HT-29 (cell line): ENCODE measurements at places on chromosomes 16 and 17.

GRCh38 chr16:81483064-81483969 is 38.7 kb downstream of the CMIP start:
- DNase-seq, result no peak

- DNase-seq, result no peak
Observed at GRCh38 chr16:57786632-57787518, 15.4 kb downstream of the KIFC3 start.

DNA sequence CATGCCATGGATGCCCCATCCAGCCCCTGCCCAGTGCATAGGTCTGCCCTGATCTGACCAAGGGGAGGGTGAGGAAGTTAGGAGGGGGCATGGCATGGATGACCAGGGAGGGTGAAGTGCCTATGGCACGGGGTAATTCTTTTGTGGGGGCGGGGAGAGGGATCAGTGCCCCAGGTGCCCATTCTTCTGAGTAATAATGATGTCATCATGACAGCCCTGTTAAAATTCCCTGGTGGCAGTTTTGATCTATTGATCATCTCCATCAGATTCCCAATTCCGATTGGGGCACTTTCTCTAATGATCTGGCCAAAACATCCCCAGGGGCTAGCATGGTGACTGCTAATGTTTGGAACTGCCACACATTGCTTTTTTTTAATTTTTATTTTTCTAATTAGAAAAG is 392.2 kb downstream of the UTP18 start:
- no peak for DNase-seq

DNA sequence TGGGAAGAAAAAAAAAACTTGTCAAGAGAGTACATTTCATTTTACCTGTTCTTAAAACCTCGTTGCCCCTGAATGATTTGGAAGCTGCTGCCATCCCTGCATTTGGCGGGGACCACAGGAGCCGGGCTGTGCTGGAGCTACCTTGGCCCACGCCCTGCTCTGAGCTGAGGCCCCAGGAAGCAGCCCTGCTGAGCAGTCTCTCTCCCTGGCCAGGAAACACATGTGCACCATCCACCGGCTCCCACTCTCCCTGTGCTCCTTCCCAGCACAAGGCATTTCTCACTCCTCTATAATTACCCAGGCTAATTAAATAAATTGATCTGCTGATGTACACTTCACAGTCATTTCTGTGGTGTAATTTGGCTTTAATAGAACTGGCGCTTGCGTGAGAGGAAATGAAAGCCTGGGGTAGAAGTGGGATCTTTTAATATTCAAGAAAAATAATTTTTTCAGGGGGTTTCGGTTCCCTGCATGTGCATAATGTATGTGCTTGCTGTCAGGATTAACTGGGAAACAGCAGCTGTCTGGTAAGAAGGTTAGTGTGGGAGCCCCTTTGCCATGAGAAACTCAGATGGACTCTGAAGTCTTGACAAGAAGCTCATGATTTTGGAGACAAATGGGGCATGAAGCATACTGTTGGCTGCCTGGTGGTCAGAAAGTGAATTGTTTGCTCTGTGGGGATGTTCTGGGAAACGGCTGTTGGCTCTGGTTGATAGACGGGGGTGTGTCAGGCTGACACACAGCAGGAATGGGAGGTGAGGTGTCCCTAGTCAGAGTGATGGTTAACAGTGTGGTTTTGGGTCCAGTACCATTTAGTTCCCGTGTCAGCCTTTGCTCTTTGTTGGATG is 252.3 kb upstream of the EEF2KMT start:
- no peak for DNase-seq

GRCh38 chr17:80126449-80126715 is 20.5 kb downstream of the EIF4A3 start:
- DNase-seq, result no peak

DNA sequence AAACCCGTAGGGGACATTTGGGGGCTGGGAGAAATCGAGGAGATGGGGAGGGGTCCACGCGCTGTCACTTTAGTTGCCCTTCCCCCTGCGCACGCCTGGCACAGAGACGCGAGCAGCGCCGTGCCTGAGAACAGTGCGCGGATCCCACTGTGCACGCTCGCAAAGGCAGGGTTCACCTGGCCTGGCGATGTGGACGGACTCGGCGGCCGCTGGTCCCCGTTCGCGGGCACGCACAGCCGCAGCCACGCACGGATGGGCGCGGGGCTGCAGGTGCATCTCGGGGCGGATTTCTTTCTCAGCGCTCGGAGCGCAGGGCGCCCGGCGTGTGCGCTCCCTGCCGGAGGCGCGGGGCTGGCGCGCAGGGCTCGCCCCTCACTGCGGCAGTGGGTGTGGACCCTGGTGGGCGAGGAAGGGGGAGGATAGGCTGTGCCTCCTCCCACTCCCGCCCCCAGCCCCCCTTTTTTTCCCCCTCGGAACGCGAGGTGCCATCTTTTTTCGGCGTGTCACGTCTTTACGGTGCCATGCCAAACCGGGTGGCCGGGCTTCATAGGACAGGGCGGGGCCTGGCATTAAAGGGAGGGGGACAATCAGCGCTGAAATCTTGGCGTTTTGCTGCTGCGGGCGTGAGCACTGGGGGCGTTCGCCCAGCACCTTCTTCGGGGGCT is 1.1 kb downstream of the MAPT start:
- DNase-seq, result no peak

DNA sequence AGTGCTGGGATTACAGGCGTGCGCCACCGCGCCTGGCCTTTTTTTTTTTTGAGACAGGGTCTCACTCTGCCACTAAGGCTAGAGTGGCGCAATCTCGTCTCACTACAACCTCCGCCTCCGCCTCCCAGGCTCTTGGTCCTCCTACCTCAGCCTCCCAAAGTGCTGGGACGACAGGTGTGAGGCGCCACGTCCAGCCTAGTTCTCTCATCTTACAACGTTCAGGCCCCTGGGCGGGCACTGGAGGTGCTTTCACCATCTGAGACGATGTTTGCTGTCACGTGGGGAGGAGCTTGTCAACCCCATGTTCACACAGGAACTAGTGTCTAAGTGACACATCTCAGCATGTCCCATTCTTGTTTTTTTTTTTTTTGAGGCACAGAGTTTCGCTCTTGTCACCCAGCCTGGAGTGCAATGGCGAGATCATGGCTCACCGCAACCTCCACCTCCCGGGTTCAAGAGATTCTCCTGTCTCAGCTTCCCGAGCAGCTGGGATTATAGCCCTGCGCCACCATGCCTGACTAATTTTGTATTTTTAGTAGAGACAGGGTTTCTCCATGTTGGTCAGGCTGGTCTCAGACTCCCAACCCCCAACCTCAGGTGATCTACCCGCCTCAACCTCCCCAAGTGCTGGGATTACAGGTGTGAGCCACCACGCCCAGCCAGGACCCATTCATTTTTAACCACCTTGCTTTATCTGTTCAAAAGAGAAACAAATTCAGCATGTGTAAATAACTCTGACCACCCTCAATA is 5.2 kb upstream of the FANCA start:
- DNase-seq, result no peak

GRCh38 chr16:15961060-15961511 is 11.7 kb downstream of the ABCC1 start:
- DNase-seq, result no peak

GRCh38 chr17:50354776-50355175 is 8.8 kb downstream of the XYLT2 start:
- DNase-seq, result no peak

GRCh38 chr17:44673893-44674292 is 15.7 kb downstream of the CCDC43 start:
- no peak for DNase-seq

- DNase-seq, result no peak
Observed at GRCh38 chr17:49964769-49965523, 4.0 kb upstream of the DLX4 start.

DNA sequence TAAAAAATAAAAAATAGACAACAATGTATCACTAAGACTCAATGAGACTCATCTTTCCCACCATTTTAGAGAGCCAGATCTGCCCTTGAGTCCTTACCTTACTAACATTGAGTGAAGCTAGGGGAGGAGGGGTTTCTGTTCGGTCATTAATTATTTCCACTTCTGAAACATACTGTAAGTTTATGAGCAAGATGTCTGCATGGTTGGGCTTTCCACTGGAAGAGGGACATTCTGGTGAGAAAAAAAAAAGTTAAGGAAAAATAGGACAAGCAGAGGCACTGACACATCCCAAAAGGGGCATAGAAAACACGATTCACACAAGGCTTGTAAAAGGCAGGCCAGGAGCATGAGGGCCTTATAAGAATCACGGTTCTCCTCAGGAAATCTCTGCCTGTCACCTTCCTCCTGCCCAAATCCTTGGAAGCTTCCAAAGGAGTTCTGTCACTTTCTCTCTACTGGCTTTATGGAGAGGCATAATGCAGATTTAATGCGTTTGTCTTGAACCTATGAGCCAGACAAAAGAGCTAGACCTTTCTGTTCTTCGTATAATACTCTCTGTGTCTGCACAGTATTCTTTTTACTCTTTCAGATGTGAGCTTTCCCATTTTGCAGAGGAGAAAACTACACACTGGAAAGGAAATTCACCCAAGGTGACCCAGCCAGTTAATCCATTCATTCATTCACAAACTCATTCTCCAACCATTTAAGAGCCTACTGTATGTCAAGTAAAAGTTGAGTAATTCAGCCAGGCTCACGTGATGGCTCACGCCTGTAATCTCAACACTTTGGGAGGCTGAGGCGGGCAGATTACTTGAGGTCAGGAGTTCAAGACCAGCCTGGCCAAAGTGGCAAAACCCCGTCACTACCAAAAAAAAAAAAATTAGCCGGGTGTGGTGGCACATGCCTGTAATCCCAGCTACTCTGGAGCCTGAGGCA is 2.5 kb downstream of the LSM12 start:
- no peak for DNase-seq

- DNase-seq, result no peak
Observed at GRCh38 chr17:73748508-73748907, 104.3 kb upstream of the SDK2 start.

DNA sequence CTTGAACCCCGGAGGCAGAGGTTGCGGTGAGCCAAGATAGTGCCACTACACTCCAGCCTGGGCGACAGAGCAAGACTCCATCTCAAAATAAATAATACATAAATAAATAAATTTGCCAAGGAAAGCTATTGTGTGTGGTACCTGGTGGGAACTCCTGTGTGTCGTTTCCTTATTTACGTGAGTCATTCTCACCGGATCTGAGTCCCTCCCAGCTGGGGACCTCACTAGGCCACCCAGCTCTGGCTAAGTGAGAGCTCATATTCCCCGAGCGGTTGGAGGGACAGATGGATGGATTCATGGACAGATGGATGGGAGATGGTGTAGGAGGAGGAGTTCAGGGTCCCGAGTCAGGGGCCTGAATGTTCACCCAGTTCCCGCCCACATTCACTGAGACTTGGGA is 22.9 kb upstream of the C1QL1 start:
- no peak for DNase-seq

GRCh38 chr17:6667516-6667915 is 16.0 kb downstream of the C17orf100 start:
- no peak for DNase-seq

DNA sequence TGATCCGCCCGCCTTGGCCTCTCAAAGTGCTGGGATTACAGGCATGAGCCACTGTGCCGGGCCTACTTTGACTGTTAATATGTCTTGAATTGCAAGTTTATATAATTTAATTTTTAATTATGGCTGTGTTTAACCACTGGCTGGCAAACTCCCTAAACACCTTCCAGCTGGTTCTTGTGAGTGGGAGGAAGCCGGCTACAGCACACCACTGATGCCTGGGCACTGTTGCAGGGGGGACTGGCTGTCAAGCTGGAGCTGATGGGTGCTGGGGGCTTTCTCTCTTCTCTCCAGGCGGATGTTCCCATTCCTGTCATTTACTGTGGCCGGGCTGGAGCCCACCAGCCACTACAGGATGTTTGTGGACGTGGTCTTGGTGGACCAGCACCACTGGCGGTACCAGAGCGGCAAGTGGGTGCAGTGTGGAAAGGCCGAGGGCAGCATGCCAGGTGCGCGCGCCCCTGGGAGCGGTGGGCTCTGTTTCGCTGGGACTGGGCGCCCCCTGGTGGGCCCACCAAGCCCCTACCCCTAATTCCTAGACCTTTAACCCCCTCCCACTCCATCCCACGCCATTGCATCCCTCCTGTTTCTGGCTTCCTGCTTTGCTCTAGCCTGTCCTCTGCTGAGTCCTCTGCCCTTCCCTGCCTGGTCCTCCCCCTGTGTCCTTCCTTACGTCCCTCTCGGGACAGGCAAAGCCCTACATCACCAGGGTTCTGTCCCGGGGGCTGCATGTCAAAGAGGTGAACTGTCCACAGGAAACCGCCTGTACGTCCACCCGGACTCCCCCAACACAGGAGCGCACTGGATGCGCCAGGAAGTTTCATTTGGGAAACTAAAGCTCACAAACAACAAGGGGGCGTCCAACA is 9.5 kb downstream of the TBX21 start:
- DNase-seq, result no peak

- no peak for DNase-seq
Observed at GRCh38 chr16:1206786-1207185, 18.3 kb downstream of the TPSG1 start.

DNA sequence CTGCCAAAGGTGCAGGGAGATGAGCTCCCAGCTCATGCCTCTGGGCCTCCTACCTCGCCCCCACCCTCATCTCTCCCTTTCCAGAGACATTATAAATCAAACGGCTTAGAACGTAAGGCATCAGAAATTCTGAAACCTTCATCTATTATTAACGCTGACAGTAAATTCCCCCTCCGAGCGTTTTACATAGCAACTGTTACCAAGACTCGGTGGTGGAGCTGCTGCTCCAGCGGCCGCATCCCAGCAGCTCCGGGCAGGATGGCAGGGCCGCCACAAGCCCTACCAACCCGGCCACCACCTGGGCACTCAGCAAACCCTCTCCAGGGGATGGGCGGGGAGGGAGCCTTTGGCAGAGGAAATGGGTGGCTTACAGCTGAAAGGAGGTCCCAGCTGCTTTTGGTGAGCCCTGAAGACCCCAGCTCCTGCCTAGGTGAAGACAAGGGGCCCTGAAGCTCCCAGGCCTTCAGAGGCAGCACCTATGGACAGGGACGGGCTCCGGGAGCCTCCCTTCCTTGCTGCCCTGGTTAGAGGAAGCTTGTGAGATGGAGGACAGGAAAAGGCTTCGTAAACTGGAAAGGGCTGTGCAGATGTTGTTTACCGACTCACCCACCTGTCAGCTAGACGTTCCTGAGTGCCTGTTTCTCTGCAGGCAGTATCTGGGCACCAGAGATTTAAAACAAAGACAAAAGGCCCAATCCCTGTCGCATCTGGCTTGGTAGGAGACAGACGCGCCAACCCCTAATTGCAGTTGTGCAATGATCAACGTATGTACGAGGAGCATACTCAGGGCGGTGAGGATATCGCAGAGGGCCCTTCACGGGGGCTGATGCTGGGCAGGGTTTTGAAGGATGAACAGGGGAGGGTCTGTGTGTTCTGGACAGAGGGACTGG is 76.9 kb downstream of the RAI1 start:
- no peak for DNase-seq

DNA sequence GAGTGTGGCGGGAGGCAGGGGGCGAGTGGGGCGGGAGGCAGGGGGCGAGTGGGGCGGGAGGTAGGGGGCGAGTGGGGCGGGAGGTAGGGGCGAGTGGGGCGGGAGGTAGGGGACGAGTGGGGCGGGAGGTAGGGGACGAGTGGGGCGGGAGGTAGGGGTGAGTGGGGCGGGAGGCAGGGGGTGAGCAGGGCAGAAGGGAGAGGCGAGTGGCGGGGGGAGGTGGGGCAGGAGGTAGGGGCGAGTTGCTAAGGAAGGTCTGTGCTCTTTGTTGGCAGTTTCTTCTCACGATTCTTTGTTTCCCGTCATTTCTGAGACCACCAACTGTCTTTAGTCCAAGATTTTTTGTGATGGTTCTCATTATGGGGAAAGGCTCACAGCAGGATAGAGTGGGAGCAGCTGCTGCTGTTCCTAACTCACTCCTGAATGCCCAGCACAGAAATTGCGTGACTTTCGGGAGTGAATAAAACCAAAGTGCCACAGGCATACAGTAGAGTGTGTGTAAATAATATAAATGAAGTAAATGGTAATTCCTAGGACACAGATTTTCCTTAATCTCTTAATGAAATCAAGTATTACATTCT is 44.7 kb downstream of the COG7 start:
- no peak for DNase-seq
